ENCODE measurements at places on chromosomes 12 and 14.

GRCh38 chr12:43098766-43099550 is 453.0 kb downstream of the ADAMTS20 start:
- DNase-seq, result no peak

- no peak for DNase-seq
These were observed 43.8 kb upstream of the ARID2 start for GRCh38 chr12:45685680-45686079.

GRCh38 chr12:25436206-25437030 is 116.7 kb downstream of the LMNTD1 start:
- DNase-seq, result no peak

DNA sequence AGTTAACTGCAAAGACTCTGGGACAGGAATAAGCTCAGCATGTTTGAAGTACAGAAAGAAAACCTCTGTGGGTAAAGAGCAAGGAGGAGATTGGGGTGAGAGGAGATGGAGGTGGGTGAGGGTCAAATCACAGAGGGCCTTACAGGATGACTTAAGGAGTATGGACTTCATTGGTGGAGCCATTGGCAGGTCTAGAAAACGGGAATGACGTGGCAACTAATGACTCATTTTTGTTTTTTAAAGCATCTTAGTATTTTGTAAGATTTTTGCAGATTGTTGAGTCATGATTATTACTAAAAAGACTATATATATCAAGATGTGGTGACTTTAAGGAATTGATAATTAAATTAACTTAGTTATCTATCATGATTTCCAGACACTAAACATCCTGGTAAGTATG is 18.5 kb downstream of the UTP20 start:
- no peak for DNase-seq

DNA sequence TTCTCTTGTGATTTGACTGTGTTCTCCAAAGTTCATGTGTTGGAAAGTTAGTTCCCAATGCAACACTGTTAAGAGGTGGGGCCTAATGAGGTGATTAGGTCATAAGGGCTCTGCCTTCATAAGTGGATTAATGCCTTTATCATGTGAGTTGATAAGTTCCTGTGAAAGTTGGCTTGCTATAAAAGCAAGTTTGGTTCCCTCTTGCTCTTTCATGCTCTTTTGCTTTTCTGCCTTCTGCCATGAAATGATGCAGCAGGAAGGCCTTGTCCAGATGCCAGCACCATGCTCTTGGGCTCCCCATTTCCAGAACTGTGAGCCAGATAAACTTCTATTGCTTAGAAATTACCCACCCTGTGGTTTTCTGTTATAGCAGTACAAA is 41.9 kb downstream of the SLC16A7 start:
- DNase-seq, result no peak

- no peak for DNase-seq
These were observed 192.7 kb downstream of the PTPRO start for GRCh38 chr12:15515010-15515409.

DNA sequence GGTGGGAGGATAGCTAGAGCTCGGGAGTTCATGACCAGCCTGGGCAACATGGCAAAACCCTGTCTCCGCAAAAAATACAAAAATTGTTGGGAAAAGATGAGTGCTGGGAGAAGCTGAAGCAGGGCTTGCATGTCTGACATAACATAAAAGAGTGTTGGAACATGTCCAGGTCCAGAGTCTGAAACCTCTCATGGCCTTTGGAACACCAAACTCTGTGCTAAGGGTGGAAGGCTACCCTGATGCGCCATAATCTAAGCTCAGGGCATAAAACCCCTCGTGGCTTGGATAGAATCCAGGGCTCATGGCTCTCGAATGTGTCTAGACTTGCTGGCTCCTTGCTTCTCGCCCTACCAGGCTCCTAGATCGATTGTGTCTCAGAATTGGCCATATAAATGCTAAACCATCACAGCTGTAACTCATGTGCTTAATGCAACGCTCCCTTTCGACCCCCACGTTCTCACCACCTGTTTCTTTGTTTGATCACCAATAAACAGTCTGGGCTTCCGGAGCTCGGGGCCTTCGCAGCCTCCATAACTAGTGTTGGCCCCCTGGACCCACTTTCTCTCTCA is 6.7 kb upstream of the CLEC7A start:
- no peak for DNase-seq

DNA sequence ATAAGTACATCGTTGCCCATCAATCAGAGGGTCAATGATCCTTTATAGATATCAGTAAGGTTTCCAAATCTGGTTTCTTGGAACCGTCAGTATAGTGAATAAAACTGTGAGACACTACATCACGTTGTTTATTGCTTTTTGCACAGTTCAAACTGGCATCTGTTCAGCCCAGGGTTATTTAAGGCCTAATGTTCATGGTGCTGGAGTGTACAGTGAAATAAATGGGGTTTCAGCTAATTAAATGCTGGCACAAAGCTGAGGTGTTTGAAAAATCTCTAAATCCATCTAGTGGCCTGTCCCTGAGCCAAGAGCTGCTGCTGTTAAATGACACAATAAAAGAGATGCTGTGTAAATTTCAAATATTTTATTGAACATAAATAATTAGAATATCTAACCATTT is 69.9 kb downstream of the RPS29 start:
- no peak for DNase-seq

DNA sequence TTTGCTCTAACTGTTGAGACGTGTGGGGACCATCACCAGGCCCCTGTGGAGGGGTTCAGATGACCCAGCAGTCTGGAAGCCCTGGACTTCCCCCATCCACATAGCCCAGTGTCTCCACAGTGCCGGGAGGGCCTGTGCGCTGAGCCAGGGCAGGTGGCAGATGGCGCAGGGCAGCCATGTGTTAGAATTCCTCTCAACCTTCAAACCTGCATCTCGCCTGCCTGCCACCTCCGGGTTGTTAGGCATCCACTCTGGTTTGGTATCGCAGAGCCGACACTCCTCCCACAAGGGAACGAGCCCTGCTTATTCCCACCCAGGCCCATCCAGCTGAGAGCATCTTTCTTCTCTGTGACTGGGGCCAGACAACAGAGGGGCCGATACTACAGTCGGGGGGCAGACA is 84.5 kb downstream of the ADGRD1 start:
- DNase-seq, result no peak

DNA sequence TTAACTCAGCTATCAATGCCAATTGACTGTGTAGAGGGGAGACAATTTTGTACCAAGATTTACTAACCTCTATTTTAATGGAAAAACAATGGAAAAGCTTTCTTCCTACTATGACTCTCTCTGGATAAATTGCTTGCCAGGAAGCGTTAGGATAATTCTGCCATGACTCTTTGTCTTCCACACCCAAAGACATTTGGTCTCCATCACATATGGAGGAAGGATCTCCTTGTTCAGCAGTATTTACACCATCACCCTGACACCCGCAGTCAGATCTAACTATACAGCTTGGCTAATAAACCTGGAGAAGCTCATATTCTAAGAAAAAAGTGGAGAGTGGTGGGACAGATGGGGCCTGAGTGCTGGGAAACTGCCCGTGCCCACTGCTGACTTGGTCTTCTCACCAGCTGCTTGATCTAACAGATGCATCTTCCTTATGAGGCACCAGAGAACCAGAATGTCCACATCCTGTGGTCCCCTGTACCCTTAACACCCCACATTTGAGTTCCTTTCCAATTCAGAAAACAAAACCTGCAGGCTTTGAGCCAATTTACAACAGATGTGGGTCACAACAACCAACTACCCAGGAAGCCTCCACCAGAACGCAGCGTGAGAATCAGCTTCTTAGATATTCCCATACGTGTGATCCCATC is 154.0 kb downstream of the DAD1 start:
- DNase-seq, result no peak

GRCh38 chr12:9127936-9128663 is 12.4 kb upstream of the A2M start:
- no peak for DNase-seq

DNA sequence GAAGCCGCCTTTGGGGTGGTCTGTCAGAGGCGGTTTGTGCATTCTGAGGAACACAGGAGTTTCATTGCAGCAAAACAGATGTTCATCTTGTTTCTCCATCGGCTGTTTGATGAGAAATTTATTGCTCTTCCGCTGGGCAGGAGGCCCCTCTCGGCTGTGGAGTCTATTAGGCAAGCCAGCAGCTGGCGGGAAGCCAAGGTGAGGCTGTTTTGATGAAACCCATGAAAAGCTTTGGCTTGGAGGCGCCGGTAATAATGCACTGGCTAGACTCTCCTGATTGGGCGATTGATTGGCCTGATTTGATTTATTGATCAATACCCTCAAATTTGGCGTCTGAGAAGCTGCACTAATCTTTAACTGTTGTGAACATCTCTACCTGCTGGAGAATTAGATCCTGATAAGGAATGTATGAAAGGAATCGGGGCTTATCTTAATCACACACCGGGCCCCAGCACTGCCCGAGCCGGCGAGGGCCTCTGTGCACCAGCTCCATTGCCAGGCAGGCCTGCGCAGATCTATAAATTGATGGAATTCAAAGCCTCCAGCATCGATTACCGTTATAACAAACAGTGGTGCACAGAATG is 187.7 kb downstream of the PHETA1 start:
- DNase-seq, result no peak

GRCh38 chr12:56451147-56451546 is 1.9 kb upstream of the TIMELESS start:
- no peak for DNase-seq

DNA sequence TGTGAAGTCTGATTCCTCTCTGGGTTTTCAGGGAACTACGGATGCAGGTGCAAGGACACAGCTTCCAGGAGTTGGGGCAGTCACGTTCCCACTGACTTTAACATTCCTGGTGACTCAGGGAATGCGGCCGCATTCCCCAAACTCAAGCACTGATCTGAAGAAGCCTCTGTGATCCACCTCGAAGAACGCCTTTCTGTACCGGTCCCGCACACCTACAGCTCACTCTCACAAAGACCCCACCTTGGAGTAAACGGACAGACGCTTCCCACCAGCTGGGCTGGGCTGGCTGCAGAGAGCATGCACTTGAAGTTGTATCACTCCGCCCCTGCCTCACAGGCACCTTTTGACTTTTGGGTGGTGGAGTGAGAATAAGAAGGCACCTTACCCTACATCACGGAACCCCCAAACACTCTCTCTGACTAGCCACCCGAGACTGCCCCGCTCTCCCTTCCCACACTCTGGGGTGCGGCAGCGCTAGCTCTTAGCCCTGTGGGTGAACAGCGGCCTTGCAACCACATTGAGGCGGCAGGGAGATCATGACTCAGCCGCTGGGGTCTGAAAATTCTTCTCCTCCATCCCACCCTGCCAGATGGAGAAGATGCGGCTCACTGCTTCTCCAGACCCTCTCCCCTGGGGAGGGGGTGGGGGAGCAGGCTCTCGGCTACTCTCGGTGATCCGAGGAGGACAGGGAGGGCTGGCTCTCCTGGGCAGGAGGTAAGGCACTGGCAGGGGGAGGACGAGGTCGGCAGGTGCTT is 23.7 kb upstream of the HDAC7 start:
- DNase-seq, result no peak

DNA sequence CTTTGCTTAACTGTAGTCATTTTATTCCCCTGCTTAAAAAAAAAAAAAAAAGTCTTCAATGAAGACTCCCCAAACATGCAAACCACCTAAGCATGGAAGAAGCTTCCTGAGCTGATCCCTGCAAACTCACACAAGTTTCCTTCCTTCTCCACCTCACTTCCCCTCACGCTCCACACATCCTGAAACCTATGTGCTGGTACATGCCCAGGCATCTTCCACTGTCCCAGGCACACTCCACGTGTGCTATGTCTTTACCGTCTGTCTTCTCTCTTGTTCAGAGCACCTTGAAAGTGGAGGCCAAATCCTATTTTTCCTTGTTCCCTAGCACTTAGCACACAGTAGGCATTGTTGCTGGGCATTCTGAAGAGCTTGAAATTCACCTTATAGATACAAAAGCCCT is 13.4 kb downstream of the LRIG3 start:
- DNase-seq, result no peak

- no peak for DNase-seq
These were observed 139.5 kb upstream of the SOX5 start for GRCh38 chr12:24088751-24089509.

DNA sequence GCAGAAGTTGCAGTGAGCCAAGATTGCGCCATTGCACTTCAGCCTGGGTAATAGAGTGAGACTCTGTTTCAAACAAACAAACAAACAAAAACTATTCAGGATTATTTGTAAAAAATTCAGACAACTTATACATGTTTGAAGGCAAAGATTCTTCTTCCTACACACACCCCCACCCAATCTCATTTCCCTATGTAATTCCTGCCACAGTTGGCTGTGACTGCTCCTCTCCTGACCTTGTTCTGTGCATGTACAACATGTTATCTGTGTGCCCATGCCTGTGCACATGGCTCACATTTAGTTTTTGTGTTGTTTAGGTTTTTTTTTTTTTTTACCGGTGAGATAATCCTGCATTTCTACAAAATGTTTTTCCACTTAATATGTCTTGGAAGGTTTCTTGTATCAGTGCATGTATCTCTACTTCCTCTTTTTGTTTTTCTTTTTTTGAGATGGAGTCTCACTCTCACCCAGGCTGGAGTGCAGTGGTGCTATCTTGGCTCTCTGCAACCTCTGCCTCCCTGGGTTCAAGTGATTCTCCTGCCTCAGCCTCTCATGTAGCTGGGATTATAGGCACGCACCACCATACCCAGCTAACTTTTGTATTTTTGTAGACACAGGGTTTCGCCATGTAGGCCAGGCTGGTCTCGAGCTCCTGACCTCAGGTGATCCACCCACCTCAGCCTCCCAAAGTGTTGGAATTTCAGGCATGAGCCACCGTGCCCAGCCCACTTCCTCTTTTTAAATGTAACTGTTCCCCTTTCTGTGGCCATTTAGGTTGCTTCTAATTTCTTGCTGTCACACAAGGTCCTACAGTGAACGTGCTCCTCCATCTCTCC is 8.7 kb downstream of the CFAP251 start:
- DNase-seq, result no peak

- no peak for DNase-seq
These were observed 81.7 kb downstream of the HMGA2 start for GRCh38 chr12:65906006-65906405.

GRCh38 chr14:71339650-71340415 is 432.6 kb downstream of the PCNX1 start:
- DNase-seq, result no peak

DNA sequence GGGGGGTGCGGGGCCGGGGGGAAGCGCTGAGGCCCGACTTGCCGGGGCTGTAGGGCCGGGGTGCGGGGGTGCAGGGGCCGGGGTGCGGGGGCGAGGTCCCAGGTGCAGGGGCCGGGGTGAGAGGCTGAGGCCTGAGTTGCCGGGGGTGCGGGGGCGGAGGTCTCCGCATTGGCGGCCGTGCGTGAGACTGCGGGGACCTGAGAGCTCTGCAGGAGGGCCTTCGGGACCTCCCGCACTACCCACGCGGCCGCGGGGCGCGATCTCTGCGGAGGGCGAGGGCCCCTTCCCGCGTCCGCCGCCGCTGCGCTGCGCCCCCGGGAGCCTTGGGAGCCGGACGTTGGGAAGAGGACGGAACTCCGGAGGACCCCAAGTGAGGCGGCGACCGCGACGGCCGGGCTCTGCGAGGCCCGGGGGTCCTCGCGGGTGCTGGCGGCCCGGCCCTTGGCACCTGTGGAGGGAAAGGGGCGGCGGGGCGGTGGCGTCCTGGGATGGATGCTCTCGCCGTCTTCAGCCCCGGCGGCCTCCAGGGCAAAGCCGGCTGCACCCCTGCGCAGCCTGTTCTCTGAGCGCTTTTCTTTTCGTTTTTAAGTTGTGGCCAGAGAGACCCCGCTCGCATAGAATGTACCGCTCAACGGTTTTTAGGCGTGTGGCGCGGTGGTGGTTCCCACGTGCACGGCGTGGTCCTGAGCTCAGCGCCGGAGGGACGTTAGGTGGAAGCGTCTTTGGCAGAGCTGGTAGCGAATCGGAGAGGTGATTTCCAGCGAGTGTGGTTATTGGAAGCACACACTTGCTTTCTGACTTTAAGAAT is 1.3 kb downstream of the PIWIL1 start:
- DNase-seq, result no peak
